Calu3 (cell line): ENCODE measurements at places on chromosomes 1 and 21. TPM values are rescaled to one million over a fixed set of nuclear protein-coding genes. Genes with fewer than 3 reads are reported as not detected.

- H3K36me3 ChIP-seq, result no peaks in the 10 kb centered on the region
- no peaks in the 10 kb centered on the region for H3K27me3 ChIP-seq
- H3K4me3 ChIP-seq, result no peak overlapping the region
- no peaks in the 10 kb centered on the region for H3K4me1 ChIP-seq
- H3K27ac ChIP-seq, result no peak overlapping the region
Observed at GRCh38 chr1:234683127-234683860, 73.3 kb upstream of the IRF2BP2 start.

GRCh38 chr1:185158800-185159199 is 1.8 kb downstream of the SWT1 start:
- no peak overlapping the region for H3K27ac ChIP-seq
- no peak for DNase-seq
- peaks cover under 1% of the 10 kb centered on the region for H3K4me1 ChIP-seq
- H3K27me3 ChIP-seq, result no peaks in the 10 kb centered on the region
- no peak overlapping the region for H3K4me3 ChIP-seq
- peaks cover 28% of the 10 kb centered on the region for H3K36me3 ChIP-seq

- peaks cover 13% of the 10 kb centered on the region for H3K4me1 ChIP-seq
- no peak overlapping the region for H3K4me3 ChIP-seq
- no peak overlapping the region for H3K27ac ChIP-seq
- no peaks in the 10 kb centered on the region for H3K36me3 ChIP-seq
- no peak for DNase-seq
Observed at GRCh38 chr1:245485996-245486395, 331.2 kb downstream of the KIF26B start.

GRCh38 chr1:67818725-67819301 is 14.5 kb downstream of the GNG12 start:
- no peaks in the 10 kb centered on the region for H3K27me3 ChIP-seq
- peaks cover 70% of the 10 kb centered on the region for H3K4me1 ChIP-seq
- H3K4me3 ChIP-seq, result peak overlapping the region; percentile 27
- peak overlapping the region; percentile 88 for H3K27ac ChIP-seq
- peaks cover 12% of the 10 kb centered on the region for H3K36me3 ChIP-seq
- peak; percentile 67 for DNase-seq

DNA sequence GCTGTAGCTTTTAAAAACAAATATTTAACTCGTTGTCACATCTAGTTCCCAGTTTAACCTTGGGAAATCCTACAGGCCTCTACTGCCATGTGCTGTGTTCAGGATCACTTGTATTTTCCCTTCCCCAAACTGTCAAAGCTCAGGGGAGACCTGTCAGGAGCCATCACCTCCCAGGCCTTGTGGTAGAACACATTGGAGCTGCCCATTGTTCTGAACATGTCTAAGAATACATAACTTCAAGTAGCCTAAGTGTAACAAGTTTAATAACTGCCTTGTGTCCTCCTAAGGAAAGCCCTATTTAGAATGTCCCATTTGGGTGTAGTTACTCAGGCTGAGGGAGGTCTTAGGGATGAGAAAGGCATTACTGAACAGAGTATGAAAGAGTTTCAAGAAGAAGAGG is 28.6 kb upstream of the PIGC start:
- no peak overlapping the region for H3K4me3 ChIP-seq
- DNase-seq, result no peak
- H3K27ac ChIP-seq, result no peak overlapping the region
- peaks cover 56% of the 10 kb centered on the region for H3K4me1 ChIP-seq
- H3K36me3 ChIP-seq, result no peaks in the 10 kb centered on the region
- H3K27me3 ChIP-seq, result no peaks in the 10 kb centered on the region

DNA sequence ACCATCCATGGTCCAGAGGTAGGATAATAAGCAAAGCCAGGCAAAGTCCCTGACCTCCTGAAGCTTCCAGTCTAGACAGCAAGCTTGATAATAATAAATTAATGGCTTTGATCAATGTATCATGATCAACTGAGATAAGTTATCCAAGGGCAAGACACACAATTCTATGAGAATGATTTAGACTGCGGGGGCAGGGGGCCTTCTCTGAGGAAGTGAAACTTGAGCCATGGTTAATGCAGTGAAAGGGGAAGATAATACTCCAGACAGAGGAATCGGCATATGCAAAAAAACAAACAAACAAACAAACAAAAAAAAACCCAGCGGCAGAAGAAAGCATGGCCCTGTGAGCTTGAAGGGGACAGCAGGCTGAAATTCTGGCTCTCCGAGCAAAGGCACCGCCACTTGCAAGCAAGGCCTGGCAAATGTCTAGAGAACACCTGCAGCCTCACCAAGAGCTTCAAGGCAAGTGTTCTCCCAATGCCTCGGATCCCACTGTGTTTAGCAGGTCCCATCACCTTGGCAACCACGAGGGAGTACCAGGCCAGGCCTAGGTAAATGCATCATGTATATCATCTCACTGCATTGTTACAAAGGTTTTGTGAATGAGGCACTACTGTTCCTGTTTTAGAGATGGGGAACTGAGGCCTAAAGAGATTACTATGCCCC is 24.9 kb downstream of the CSMD2 start:
- H3K27me3 ChIP-seq, result no peaks in the 10 kb centered on the region
- no peak for DNase-seq
- H3K36me3 ChIP-seq, result no peaks in the 10 kb centered on the region
- no peaks in the 10 kb centered on the region for H3K4me1 ChIP-seq
- H3K4me3 ChIP-seq, result no peak overlapping the region

RSPO1 gene
- not detected in 2 replicates for total RNA-seq

AMY1B gene
- not detected in 2 replicates for total RNA-seq

DNA sequence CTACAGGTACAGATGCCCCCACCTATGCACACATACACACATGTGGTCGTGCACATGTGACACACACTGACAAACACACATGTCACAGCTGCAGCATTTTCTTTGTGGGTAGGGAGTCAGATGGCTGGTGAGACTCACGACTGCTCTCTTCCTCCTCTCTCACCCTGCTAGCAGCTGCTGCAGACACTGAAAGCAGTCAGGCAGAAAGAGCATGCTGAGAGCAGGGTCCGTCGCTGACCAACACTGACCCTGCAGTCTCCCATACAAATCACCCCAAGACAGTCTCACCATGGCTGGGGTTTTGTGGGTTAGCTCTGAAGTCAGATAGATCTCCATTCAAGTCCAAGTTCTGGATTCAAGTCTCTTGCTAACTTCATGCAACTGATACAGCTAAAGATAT is 188.3 kb downstream of the ASTN1 start:
- no peak overlapping the region for H3K4me3 ChIP-seq
- no peaks in the 10 kb centered on the region for H3K36me3 ChIP-seq
- no peak overlapping the region for H3K27ac ChIP-seq
- H3K4me1 ChIP-seq, result no peaks in the 10 kb centered on the region

C1orf210 gene
- total RNA-seq, result 16.8 and 19.9 TPM in 2 replicates

DNA sequence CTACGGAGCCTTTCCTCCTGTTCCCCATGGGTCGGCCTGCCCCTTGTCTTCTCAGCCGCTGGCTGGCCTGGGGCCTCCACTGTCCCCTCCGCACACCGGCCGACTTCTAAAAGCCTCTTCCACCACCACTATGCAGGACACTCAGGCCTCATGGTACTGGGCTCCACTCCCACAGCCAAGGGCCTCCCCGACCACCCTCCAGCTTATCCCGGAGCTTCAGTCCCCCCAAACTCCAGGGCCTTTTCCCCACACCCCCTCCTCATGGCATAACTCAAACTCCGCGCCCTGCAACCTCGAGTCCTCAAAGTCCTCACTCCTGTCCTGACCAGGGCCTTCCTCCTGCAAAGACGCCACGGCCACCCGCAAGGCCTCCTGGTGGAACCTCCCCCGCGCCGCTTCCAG is 2.0 kb downstream of the LRRC41 start:
- peaks cover 32% of the 10 kb centered on the region for H3K4me1 ChIP-seq
- H3K27me3 ChIP-seq, result no peaks in the 10 kb centered on the region

- H3K36me3 ChIP-seq, result no peaks in the 10 kb centered on the region
- H3K27me3 ChIP-seq, result no peaks in the 10 kb centered on the region
- H3K4me3 ChIP-seq, result no peak overlapping the region
- no peak overlapping the region for H3K27ac ChIP-seq
- H3K4me1 ChIP-seq, result no peaks in the 10 kb centered on the region
Observed at GRCh38 chr1:67674260-67675011, 10.6 kb upstream of the GADD45A start.

YBEY gene
- 10.4 and 11.3 TPM in 2 replicates for total RNA-seq

- peaks cover 8% of the 10 kb centered on the region for H3K4me1 ChIP-seq
- H3K27me3 ChIP-seq, result no peaks in the 10 kb centered on the region
- DNase-seq, result no peak
- H3K27ac ChIP-seq, result no peak overlapping the region
Observed at GRCh38 chr1:54403405-54403804, 2.8 kb downstream of the SSBP3 start.

PITHD1 gene
- 30.6 and 33.0 TPM in 2 replicates for total RNA-seq

GRCh38 chr1:85609976-85610375 is 29.4 kb downstream of the CCN1 start:
- H3K36me3 ChIP-seq, result peaks cover 49% of the 10 kb centered on the region
- no peak overlapping the region for H3K27ac ChIP-seq
- H3K27me3 ChIP-seq, result no peaks in the 10 kb centered on the region
- peak overlapping the region; percentile 18 for H3K4me3 ChIP-seq

DNA sequence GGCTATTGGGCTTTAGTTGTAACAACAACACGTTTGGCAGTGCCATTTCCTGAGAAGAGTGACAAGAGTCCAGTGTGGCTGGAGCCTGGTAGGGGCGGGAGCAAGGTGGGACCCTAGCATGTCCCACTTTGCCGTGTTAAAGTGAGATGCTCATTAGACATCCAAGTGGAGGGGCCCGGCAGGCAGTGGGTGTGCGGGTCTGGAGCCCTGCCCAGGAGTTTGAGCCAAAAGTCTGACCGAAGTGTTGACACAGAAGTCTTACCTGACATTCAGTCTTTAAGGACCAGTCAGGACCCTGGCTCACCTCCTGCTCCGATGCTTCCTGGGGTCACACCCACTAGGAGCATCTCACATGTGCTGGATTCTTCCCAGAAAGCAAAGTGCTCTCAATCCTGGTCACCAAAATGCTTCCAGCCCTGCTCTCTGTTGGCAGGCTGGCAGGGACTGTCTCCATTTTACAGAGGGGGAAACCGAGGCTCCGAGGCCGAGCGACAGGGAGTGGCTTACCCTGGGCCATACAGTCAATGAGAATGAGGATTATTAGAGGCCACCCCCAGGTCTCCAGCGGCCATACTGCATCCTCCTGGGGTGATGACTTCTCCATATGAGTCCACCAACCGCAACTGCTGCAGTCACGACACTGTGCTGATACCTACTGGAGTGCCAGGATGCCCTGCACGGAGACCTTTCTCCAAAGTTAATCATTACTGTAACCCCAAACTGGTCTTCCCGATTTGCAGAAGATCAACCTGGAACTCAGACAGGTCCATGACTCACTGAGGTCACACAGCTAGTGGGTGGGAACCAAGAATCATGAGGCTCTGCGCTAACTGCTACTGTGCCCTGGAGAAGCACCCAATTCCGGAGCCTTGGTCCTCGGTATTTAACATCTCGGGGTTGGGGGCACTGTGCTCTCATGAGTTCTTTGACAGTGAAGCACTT is 112.7 kb downstream of the PRDM2 start:
- no peaks in the 10 kb centered on the region for H3K27me3 ChIP-seq
- DNase-seq, result peak; percentile 49
- peak overlapping the region; percentile 24 for H3K27ac ChIP-seq
- peaks cover 10% of the 10 kb centered on the region for H3K36me3 ChIP-seq
- peaks cover 23% of the 10 kb centered on the region for H3K4me1 ChIP-seq

SLAMF1 gene
- not detected in 2 replicates for total RNA-seq

DNA sequence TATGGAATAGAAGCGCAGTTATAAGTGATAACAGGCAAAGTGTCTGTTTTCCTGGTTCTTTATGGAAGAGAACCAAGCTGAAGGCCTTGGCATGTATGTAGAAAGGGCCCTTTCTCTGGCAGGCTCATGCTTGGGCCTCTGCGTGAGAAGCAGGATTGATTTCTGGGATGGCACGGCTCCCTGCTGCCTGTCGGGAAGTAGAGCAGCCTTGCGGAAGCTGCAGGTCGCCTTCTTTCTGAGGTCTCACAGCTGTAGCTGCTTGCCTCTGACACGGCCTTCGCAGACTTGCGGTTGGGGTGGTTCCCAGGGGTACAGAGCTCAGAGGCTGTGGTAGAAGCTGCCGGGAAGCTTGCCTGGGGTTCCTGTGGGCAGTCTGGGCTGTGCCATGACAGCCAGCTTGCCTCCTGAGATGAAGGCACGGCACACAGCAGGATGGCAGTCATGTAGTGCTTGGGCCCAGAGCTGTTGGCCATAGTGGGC is 39.4 kb downstream of the TRAPPC10 start:
- no peak for DNase-seq
- H3K36me3 ChIP-seq, result peaks cover 2% of the 10 kb centered on the region
- peaks cover 7% of the 10 kb centered on the region for H3K4me1 ChIP-seq
- H3K4me3 ChIP-seq, result no peak overlapping the region
- H3K27me3 ChIP-seq, result no peaks in the 10 kb centered on the region

GRCh38 chr1:161285113-161285512 is 24.7 kb downstream of the MPZ start:
- H3K27me3 ChIP-seq, result peaks cover 79% of the 10 kb centered on the region
- H3K4me3 ChIP-seq, result no peak overlapping the region
- H3K4me1 ChIP-seq, result no peaks in the 10 kb centered on the region
- no peak overlapping the region for H3K27ac ChIP-seq

C4BPA gene
- total RNA-seq, result 1.0 and 1.3 TPM in 2 replicates

DNA sequence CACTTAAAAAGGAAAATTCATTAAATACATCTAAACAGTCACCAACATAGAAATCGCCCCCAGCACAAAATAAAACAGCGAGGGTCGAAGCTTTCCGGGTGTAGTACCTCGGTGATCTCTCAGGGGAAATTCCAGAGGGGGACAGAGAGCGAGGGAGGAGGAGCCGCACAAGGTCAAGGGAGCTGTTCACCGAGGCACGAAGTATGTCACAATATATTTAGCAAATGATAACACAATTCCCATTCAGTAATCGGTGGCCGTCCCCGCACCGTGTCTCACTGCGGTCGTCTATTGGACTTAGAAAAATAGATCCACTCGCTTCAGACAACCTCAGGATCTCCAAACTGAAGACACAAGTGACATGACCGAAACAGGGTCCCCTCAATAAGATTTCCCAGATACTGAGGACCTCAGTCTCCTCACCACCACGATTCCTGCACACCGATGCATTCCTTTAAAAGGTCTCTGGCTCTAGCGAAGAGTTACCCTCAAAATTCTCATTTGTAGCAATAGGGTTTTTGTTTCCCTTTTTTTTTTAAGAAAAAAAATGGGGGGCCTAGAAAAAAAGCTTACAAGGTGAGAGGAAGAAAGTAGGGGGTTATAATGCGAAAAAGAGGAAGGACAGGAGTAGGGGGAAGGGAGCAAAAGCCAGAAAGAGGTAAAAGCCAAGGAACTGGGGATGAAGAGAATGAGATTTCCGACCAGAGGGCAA is 1.1 kb downstream of the LPGAT1 start:
- H3K27me3 ChIP-seq, result no peaks in the 10 kb centered on the region
- peaks cover 17% of the 10 kb centered on the region for H3K4me1 ChIP-seq
- H3K36me3 ChIP-seq, result peaks cover 29% of the 10 kb centered on the region
- H3K4me3 ChIP-seq, result peak overlapping the region; percentile 79
- peak overlapping the region; percentile 41 for H3K27ac ChIP-seq
